ENCODE measurements at places on chromosomes 7 and 10. TPM values are rescaled to one million over a fixed set of nuclear protein-coding genes. Genes with fewer than 3 reads are reported as not detected.

The C1GALT1 gene
- 31.5 TPM for polyA plus RNA-seq

GRCh38 chr7:105978035-105978434 is 15.0 kb downstream of the CDHR3 start:
- no peak for DNase-seq

- no peak for DNase-seq
Observed at GRCh38 chr10:58826694-58827093, 314.0 kb downstream of the BICC1 start.

DNA sequence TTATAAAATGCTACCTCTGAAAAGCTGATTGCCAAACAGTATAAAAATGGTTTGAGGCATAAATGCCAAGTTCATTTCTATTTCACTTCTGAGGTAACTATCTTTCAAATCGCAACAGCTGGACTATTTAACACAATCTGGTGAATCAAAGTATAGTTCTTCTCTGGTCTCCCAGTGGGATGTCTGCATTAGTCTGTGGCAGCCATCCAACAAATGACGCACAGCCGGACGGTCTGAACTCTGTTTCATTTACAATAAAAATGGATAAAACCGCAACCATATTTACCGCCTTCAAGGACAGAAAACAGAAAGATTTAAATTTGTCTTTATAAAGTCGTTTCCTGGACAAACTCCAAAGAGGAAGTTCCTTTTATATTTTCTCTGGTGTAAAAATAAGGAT is 41.9 kb downstream of the ENO4 start:
- DNase-seq, result no peak

- DNase-seq, result no peak
Observed at GRCh38 chr7:114703677-114704076, 218.2 kb upstream of the MDFIC start.

DNA sequence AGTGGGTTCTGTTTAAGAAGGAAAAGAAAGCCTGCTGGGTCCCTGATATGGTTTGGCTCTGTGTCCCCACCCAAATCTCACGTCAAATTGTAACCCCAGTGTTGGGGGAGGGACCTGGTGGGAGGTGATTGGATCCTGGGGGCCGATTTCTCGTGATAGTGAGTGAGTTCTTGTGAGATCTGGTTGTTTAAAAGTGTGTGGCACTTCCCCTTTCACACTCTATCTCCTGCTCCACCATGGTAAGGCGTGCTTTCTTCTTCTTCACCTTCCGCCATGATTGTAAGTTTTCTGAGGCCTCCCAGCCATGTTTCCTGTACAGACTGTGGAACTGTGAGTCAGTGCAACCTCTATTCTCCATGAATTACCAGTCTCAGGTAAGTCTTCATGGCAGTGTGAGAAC is 42.6 kb downstream of the INPP5A start:
- no peak for DNase-seq

The AKR1C4 gene
- not detected for polyA plus RNA-seq

- no peak for DNase-seq
Observed at GRCh38 chr7:128812514-128813168, 17.6 kb upstream of the FLNC start.

DNA sequence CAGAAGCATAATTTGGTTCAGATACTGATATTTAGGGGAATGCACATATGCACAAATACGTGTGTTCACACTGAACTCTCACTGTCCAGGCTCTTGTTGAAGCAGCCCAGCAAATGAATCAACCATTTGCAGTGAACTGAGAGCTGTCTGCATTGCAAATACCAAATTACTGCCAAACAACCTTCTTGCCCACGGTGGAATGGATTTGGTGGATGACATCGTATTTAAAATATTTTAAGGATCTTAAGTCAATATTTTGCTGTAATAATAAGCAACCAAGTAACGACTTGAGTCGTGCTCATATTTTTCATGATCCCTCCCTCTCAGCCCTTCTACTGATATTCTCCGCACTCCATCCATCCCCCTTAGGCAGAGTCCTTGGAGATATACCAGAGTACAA is 107.9 kb upstream of the FEZF1 start:
- no peak for DNase-seq

DNA sequence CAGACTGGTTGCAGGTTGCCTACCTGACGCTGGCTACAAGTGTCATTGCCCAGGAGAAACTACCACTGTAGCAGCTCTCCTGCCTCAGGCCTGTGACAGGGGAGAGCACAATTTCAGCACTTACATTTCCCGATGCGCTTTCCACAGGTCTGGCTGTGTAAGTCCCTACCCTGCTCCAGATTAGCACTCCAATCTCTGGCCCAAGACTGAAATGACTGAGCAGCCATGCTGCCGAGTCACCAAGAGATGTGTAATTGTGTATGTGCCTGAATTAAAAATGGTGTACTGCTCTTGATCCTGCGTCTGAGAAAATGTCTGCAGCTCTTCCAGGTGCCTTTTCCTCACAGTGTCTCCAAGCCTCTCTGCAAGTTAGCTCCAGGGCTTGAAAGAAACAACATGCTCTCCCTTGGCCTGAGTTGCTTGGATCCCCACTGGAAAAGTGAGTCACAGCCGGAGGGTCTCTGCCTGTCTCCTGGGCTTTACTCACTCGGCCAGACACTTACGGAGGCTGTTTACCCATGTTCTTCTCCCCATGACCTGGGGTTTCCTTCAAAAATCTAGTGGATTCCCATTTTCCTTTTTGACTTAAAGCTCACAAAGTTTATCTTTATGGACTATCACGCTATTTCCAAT is 1001.7 kb upstream of the KCND2 start:
- no peak for DNase-seq

DNA sequence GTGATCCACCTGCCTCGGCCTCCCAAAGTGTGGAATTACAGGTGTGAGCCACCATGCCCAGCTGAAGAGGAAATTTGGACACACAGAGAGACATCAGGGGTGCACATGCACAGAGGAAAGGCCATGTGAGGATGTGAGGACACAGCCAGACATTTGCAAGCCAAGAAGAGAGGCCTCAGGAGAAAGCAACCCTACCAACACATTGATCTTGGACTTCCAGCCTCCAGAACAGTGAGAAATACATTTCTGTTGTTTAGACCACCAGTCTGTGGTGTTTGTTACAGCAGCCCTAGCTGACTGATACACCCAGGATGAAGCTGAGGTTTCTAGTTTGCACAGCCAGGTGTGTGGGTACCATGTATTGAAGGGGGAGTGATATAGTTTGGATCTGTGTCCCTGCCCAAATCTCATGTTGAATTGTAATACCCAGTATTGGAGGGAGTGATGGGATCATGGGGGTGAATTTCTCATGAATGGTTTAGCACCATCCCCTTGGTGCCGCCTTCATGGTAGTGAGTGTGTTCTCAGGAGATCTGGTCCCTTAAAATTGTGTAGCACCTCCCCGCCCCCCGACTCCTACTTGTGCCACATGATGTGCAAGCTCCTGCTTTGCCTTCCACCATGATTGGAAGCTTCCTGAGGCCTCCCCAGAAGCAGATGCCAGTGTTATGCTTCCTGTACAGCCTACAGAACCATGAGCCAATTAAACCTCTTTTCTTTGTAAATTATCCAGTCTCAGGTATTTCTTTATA is 64.7 kb upstream of the DUSP5 start:
- DNase-seq, result no peak

The NPFFR1 gene
- not detected for polyA plus RNA-seq

The MCM10 gene
- polyA plus RNA-seq, result 0.34 TPM

The AGBL3 gene
- 0.37 TPM for polyA plus RNA-seq

DNA sequence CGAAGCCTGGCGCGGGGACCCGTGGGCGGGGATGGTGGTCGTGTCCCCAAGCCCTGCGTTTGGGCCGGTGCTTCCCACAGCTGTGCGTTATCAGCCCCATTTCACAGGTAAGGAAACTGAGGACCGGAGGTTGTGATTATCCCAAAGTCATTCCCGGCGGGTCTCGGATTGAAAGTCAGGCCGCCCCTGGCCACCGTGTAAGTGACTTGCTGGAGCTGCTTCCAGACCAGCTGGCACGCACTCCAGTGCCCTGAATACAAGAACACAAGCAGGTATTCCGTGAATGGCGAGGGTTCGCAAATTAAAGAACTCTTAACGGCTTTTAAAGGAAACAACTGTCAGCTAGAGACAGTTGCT is 675 bp upstream of the ATE1 start:
- DNase-seq, result no peak

The ANXA8L1 gene
- polyA plus RNA-seq, result not detected

- DNase-seq, result no peak
Observed at GRCh38 chr10:98086837-98087708, 47.4 kb upstream of the R3HCC1L start.

DNA sequence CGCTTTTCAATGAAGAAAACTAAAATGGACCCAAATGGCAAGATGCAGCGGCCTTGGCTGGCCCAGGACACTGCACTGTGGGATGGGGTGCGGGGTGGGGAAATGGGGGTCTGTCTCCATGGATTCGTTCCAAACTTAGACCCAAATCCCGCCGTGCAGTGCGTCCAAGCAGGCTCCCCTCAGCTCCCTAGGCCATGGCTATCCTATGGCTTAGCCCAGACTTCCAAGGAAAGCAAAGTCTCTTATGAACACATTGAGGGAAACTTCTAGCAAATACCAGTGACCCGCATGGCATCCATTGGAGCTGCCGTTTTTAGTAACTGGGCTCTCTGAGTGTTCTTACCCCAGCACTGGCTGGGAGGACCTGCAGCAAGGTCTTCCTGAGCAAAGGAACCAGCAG is 122.5 kb downstream of the EBF3 start:
- no peak for DNase-seq

DNA sequence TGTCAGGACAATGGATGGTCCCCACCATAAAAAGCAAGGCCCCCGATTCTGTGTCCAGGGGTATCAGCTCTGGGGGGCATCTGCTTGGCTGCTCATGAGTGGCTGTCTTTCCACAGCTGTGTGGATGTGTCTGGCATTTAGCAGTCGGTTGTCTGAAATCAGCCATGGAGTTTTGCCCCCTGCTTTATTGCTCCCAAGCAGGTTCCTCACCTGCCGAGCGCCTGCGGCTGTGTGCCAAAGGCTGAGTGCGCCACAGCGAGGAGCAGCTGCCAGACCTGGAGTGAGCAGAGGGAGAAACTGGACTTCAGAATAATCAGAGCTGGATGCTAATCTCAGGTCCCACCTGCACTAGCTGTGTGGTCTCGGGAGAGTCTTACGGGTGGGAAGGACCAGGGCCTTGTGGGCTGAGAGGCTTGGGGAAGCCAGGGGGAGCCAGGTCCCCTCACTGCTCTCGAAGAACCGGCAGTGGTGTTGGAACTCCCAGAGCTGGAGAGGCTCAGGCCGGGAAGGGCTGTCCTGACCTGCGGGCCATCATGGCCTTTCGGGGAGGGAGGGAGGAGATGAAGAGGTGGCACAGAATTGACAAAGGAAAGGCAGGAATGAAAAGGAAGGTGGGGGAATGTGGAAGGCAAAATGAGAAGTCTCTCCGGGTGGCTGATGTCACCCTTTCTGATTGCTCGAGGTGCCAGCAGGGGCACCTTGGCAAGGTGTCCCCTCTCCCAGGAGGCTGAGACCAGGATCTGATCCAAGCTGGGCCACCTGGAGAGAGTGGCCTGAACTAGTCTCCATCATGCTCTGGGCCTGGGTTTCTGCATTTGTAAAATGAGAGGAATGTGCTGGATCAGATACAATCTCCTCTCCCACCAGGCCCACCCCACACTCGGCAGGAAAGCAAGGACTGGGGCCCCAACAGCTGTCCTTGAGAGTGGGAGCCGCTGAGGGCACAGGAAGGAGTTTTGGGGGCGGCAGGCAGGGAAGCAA is 30.2 kb upstream of the LEP start:
- no peak for DNase-seq

GRCh38 chr10:69965919-69966662 is 86.6 kb upstream of the MACROH2A2 start:
- DNase-seq, result no peak

- DNase-seq, result peak; percentile 19
Observed at GRCh38 chr10:86535132-86535882, 13.7 kb upstream of the WAPL start.

The CALHM1 gene
- polyA plus RNA-seq, result not detected

GRCh38 chr10:11647676-11648075 is 36.2 kb upstream of the USP6NL start:
- no peak for DNase-seq

The PAPSS2 gene
- polyA plus RNA-seq, result 0.07 TPM

The PRKAR2B gene
- polyA plus RNA-seq, result 0.15 TPM

DNA sequence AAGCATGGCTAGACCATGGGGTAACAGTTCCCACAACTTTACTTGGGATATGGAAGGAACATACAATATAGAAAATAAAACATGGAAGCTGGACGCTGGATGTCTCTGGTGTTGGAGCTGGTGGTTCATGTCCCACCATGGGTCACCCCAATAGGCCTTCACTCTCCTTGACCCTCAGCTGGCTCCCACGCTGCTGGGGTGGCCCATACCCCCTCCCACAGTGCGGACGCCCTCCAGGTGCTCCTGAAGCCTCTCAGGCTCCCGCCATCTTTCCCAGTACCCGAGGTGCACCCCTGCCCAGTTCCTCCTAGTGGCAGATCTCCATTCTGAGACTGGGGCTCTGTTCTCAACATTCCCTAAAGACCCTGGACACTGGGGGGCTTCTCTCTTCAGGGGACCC is 5.8 kb upstream of the CPA1 start:
- DNase-seq, result no peak

DNA sequence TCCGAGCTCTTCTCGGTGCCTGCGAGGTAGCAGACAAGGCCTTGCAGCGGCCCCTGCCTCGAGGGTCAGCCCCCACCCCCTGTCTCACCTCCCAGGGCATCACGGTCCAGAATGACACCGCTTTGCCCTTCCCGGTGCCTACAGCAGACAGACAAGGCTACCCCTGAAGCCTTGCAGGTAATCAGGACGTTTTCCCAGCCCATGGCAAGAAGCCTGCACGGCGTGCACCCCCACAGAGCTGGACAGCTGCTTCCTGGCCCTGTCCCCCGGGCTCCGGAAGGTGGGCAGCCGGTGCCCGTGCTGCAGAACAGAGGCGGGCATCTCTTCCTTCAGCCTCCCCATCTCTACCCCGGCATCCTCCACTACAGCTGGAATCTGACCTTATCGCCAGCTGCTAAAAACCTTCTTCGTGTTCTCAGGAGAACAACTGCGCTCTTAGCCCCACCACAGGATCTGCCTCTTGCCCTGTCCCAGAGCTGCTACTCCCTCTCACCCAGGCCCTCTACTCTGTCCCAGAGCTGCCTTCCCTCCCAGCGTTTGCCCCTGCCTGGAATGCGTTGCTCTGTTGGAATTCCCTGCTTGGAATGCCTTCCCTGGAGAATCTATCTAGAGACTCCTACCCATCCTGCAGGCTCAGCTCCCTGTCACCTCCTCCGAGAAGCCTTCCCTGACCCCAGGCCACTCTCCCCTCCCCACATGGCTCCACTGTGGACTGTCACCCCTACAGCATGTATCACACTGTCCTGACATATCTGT is 4.7 kb downstream of the MYL10 start:
- DNase-seq, result no peak

DNA sequence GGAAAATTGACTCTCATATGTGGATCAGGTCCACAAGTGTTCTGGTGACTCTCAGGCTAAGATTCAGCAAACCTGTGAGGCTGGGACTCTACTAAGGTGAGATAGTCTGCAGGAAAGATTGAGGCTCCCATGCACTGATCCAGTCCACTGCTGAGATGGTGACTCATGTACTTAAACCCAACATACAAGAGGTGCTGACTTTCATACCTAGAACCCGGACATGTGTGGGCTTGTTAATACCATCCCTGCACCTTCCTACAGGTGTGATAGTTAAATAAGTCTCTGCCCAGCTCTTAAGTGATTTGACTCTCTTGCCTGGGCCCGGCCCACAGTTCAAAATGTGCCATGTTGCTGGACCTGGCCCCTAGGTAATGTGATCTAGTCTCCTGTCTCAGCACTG is 27.1 kb upstream of the ZNF107 start:
- DNase-seq, result no peak

The XPNPEP1 gene
- polyA plus RNA-seq, result 17.2 TPM

The ABCB8 gene
- polyA plus RNA-seq, result 16.9 TPM
